Upper lobe of right lung (tissue), 1 donor: ENCODE measurements at places on chromosomes 4 and X.

DNA sequence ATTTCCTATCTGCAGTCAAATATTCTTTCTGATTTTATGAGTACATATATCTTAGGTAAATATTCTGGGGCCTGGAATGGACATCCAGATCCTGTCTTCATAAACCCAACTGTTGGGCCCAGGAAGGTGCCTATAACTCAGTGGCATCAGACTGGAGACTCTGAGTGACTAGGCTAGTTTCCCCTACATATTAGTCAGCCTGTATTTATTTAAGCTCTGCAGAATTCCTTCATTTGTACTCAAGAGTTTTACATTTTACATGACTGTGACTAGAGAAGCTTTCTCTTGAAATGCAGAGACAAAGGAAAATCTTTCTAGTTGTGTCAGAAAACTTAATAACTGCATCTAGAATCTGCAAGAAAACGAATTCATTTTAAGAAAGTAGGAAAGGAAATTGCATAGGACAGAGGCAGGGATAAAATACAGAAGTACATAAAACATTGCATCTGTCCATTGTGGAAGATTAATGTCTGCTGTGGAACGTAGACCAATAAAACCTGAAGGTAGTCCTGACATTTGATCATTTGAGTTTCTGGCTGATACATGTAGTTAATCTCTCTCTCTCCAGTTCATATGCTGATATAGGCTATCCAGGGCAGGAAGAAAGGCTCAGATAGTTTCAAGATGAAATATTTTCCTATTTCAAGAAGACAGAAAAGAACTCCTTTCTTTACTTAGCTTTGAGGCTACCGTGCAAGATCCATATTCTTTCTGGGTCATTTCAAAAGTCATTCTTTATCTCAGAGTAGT, 78.2 kb downstream of the OPHN1 start:
- DNase-seq: no peak

- DNase-seq: no peak
Measured at GRCh38 chr4:20816287-20816686, 116.0 kb downstream of the PACRGL start.

- DNase-seq: no peak
Measured at GRCh38 chr4:98617358-98618047, 40.9 kb downstream of the TSPAN5 start.

GRCh38 chr4:122614621-122615020, 6.2 kb downstream of the IL21 start:
- no peak for DNase-seq

DNA sequence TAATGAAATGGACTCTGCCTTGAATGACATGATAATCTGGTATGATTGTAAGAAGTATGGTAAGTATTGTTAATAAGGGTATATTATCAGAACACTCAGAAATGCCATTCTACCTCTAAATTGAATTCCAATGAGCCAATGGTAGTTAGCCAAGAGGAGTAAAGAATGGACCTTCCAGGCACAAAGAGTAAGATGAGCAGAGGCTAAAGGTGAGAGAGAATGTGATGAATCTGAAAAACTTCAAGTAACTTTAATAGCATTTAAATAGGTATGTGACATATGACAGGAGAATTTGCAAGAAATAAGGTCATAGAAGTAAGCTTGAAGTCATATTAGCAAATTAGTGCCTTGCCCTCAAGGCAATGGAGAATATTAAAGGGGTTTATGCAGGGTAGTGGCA, 152.4 kb downstream of the BANK1 start:
- no peak for DNase-seq

DNA sequence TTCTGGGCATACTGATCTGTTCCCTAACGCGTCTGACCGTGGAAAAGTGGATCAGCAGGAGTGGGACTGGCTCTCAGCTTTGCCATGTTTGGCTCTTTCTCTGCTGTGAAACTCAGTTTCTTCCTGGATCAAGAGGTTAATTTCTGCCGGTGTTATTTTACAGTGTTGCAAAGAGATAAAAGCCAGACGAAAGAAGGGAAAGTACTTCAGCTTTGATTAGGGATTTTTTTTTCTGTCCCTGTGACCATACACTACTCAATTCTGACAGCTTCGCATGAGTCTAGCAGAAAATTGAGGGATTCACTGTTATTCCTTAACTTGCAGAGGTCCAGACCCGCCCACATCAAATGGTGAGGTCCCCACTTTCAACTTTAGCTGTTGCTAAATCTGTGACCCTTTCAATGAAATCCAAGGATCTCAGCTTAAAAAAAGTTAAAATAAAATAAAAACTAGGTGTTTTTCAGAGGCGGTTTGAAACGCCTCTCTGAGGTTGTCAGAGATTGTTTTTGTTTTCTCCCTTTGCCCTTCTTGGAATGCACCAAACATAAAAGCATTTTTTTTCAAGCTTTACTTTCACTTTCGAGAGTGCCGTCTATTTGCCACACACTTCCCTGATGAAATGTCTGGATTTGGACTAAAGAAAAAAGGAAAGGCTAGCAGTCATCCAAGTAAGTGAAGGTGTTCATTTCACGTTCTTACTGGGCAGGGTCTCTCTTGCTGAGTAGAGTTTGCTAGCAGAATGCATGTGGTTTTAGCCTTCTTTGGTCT, at the start of gene TLR3:
Gene TLR3, plus strand, starts transcription at position 576 of the 768 bp plus-strand sequence. CDS start 7,464 bp downstream, outside the sequence.
- no peak for DNase-seq

DNA sequence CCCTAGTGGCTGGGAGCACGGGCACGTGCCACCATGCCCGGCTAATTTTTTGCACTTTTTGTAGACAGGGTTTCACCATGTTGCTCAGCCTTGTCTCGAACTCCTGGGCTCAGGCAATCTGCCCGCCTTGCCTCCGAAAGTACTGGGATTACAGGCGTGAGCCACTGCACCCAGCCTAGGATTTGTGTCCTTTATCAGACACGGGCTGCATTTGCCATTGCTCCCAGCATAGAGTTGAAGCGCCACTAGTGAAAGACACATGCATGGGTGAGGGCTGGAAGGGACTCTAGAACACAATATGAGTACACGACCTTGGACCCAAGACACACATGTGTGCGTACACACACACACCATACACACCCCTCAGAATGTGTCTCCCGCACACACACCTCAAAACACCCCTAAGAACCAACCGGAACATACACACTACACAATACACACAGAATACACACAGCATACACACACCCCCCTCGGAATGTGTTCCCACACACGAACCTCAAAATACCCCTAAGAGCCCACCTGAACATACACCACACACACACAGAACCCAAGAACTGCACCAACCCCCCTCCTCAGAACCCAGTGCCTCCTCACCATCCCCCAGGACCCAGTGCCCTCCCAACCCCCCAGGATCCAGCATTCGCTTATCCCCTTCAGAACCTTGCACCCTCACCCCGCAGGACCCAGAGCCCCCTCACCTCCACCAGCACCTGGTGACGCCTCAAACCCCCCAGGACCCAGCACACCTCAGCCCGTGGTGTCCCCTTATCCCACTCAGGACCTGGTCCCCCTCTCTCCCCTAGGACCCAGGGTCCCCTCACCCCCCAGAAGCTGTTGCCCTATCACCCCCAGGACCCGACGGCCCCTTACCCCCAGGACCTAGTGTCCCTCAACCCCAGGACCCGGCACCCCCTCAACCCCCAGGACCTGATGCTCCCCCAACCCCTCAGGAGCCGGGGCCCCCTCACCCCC, 1.0 kb downstream of the TNIP2 start:
- DNase-seq: no peak

- DNase-seq: no peak
Measured at GRCh38 chr4:182843808-182844325, 73.3 kb downstream of the DCTD start.

DNA sequence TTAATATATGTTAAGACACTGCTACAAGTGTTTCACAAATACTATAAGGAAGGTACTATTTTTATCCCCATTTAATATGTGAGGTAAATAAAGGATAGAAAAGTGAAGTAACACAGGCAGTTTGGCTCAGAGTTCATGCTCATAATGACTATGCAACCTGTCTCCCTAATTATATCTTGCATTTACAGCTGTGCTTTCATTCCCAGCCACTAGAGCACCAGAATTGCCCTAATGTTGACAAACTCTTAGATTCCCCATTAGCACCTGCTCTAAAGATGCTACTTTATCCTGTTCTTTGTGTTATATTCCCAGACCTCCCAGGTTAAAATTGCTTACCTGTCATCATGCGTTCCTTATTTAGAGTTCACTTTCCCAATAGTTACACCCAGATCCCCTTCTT, 833.6 kb downstream of the CCSER1 start:
- no peak for DNase-seq

DNA sequence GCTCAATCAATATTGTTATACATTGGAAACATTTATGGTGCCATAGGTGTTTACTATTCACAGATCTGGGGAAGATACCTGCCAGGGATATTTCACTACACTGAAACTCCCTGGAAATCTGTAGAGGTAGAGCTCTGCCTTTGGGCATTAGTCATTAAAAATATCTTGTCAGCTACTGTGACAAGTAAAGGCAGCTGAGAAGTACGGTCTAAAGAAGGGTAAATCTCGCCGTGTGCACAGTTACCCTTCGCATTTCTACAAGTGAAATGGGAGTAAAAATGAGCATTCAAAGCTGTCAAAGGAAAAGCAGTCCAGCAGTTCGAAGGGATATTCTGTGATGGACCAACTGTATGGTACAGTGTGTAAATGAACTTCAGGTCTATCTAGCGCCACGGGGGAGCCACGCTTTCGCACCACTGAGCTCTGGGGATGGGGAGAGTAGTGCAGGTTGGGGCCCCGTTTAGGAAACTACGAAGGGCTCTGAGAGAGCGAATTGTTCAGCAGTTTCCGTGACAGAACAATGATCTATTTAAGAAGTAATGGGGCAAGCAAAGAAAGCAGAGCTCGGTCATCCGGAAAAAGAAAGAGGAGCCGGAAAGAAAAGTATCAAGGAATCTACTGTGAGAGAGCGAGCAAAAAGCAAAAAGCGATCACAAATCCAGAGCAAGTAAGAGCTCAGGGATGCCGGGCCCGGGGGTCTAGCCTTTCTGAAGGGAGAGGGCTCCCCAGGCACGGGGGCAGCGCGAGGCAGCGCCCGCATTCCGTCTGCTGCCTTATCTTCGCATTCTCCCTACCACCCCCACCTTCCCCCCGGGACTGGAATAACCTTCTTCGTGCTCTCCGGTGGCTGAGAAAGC, 646 bp downstream of the TIGD4 start:
- no peak for DNase-seq

DNA sequence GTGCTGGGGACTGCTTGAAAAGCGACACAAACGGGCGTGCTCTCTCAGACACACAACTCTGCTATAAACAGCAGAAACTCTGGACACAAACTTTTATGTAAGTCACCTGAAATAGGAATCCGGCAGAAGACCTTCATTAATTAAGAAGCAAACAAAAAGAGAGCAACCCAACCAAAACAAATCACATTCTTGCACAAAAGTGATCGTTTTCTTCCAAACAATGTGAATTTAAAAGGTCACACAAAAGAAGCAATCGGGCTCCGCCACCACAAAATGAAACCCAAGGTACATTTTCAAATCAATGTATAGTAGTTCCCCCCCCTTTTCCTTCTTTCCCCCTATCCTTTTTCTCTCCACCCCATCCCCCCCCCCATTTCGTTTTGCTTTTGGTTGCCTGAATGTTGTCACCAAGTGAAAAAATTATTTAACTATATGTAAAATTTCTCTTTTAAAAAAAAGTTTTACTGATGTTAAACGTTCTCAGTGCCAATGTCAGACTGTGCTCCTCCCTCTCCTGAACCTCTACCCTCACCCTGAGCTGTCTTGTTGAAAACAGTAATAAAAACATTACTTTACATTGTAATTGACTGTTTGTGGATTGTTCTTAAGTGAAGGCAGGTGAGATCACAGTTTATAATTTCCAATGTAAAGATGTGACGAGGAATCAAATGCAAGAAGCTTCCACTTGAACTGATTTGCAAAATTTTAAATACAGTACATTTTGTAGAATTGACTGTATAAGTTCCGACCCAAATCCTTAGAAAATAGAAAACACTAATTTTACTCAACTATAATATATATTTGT, 2.4 kb downstream of the MAB21L2 start:
- no peak for DNase-seq

- no peak for DNase-seq
Measured at GRCh38 chr4:80407246-80407645, 71.7 kb downstream of the CFAP299 start.

DNA sequence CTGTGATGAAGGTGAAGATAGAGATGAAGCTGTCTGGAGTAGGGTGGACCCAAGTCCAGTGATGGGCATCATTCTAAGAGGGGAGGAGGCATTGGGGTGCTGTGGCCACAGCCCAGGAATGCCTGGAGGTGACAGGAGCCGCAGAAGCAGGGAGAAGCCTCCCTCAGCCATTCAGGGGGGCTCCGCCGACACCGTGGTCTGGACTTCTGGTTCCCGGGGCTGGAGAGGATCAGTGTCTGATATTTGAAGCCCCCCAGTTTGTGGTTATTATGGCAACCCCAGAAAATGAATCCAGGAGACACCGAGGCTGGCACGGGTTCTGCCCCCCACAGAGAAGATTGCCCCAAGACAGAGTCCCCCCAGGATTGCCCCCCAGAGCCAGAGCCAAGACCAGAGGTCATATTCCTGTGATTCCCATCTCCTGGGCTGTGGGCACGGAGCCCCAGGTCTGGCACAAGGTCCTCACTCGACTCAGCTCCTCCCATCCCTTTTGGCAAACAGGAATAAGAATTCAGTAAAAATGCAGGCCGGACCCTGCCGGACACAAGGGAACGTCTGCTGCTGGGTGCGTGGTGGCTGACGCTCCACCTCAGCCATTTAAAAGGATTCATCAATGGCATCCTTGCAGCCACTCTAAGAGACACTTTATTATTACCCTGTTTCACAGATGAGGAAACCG, 116.6 kb downstream of the CPZ start:
- peak; percentile 38 for DNase-seq

GRCh38 chrX:108438110-108438623, at the start of gene COL4A6:
Gene COL4A6 (minus strand): TSS chrX:108438422. CDS start chrX:108438196, 226 bp downstream.
- DNase-seq: peak; percentile 53

- DNase-seq: peak; percentile 89
Measured at GRCh38 chr4:105619188-105619931, 66.9 kb downstream of the ARHGEF38 start.

- no peak for DNase-seq
Measured at GRCh38 chrX:49192722-49193328, 6.7 kb upstream of the PRICKLE3 start.

- DNase-seq: no peak
Measured at GRCh38 chrX:133380711-133381619, 34.3 kb downstream of the GPC4 start.

DNA sequence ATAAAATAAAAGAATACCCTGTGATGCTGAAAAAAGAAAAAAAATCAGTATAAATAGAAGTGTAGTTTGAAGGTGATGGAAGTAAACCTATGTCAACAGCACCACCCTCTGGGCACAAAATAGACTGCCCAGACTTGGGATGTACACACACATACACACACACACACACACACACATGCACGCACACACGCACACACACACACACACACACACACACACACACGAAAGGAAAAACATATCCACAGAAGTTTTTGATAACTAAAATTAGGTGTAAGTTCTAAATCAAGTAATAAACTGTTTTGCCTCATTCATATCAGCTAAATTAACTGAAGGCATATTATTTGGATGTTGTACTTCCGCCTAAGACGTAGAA, 40.5 kb downstream of the ANXA5 start:
- DNase-seq: no peak

- no peak for DNase-seq
Measured at GRCh38 chr4:152038238-152038637, 277.4 kb upstream of the GATB start.

GRCh38 chr4:94305466-94306225, 37.0 kb downstream of the HPGDS start:
- DNase-seq: no peak
